HTR-8/SVneo (cell line): ENCODE measurements at places on chromosomes 7 and 10.

- no peak for DNase-seq
Observed at GRCh38 chr10:62618054-62618453, 186.5 kb upstream of the ADO start.

GRCh38 chr10:88194041-88194887, 330.8 kb downstream of the PTEN start:
- no peak for DNase-seq

GRCh38 chr10:103542764-103543616, 49.5 kb downstream of the NEURL1 start:
- peak; percentile 64 for DNase-seq

- no peak for DNase-seq
Observed at GRCh38 chr10:126867567-126868365, 37.5 kb upstream of the DOCK1 start.

- DNase-seq, result no peak
Observed at GRCh38 chr10:6212806-6213205, 10.1 kb downstream of the PFKFB3 start.

DNA sequence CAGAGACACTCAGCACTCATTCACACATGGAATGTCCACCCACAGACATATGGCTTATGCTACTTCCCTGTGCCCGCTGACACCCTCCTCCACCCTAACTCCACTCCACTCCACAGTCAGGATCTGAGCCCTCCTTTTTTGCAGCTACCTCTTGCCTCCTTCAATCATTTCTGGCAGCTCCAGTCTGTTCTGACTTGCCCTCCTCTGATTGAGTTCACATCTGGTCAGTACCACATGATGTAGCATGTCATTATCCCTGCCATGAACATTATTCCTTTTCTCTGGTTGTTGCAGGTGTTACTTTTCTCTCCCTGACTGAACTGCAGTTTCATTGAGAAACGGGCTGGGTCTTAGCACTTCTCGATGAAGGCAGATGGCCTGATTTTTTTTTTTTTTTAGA, 130.1 kb upstream of the EGR2 start:
- no peak for DNase-seq

DNA sequence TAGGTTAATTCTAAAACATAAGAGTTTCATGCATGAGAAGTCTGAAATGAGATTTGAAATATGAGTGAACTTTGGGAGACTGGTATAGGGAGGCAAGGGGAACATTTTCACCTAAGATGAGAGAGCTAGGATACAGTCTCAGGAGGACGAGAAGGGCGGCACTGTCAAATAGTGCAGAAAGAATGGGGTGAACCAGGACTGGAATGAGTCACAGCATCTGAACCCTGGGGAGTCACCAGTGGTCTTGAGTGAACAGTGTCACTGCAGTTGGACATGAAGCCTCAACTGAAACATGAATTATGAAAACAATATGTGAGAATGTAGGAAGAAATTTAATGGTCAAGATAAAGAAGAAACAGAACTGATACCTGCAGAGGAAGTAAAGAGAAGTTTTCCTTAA, 33.8 kb downstream of the GNG11 start:
- no peak for DNase-seq

- no peak for DNase-seq
Observed at GRCh38 chr10:43427166-43427825, 9.6 kb upstream of the ZNF487 start.

DNA sequence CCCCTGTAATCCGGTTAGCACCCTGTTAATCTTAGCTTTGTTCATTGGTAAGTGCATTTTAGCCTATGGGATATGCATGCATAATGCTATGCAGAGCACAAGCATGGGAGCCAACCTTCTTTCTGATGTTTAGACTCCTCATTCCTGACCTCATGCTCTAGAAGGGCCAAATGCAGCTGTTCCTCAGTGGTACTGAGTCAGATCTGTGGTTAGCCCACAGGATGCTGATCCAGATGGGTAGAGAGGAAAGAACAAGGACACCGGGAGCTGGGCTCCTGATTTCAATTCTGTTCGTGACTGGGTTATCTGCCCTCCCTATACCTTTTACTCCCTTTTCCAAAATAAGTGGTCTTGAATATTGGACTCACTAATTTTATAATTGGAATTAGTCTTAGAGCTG, 31.7 kb upstream of the C10orf90 start:
- DNase-seq, result no peak

GRCh38 chr10:69044546-69044945, 43.4 kb upstream of the SRGN start:
- no peak for DNase-seq

- DNase-seq, result no peak
Observed at GRCh38 chr7:79185605-79186004, 267.9 kb downstream of the MAGI2 start.

- no peak for DNase-seq
Observed at GRCh38 chr7:129095258-129095657, 40.3 kb upstream of the TNPO3 start.

DNA sequence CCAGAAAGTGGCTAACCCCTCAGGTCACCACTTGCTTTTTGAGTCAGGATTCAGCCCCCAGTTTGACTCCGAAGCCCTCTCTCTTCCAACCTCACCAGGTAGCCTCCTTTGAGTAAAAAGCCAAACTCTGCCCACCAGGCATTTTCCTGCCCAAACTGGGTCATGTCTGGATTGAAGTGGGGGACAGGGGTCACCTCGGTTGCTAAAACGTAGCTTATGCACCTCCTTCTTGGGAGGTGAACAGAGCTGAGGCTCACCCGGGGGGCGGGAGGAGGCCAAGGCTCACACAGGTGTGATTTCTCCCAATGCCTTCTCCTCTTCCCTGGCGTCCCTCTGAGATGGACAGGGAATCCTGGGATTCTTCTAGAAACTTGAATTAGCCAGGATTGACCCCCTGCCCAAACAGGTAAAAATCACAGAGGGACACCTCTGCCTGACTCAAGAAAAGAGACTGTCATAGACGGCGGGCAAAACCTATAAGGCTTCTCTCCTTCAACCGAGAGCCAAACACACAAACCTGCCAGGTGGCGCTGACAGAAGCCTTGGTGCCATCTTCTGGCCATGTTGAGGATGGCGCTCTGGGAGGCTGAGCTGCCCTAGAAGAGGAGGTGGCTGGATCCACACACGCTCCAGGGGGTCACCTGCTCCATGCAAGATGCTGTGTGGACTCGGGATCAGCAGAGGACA, 51.6 kb downstream of the PRLHR start:
- DNase-seq, result peak; percentile 29

DNA sequence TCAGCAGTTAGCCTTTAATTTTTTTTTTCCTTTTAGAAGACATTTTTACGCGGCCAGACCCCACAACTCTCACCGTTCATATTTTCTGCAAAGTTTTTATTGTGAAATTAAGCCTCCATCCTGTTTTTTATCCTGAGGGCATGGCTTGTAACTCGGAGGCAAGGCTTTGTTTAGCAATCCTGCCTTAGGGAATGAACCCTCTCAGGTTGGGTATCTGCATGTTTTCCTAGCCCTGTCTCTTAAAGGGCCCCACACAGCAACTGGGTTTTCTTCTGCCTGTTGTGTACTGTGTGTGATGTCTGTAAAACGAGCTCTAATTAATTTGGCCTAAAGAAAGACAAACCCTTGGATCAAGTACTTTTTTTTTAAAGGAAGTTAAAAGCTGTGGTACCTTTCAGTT, 130.2 kb upstream of the COBL start:
- no peak for DNase-seq

DNA sequence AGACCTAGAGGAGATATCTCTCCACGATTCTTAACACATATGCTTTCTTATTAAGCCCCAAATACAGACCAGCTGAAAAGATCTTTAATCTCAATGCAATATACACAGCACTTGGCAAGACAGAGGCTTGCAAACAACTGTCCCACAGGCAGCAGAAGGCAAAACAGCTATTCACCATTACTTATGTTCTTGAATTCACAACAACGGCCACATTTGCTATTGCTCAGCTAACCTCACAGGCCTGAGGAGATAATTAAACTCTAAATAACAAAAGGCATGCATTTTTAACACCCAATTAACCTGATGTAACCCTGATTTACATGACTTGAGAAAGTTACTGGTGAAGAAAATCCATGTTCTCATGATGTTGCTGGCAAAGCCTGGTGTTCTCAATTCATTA, 216.4 kb downstream of the CRPPA start:
- no peak for DNase-seq

DNA sequence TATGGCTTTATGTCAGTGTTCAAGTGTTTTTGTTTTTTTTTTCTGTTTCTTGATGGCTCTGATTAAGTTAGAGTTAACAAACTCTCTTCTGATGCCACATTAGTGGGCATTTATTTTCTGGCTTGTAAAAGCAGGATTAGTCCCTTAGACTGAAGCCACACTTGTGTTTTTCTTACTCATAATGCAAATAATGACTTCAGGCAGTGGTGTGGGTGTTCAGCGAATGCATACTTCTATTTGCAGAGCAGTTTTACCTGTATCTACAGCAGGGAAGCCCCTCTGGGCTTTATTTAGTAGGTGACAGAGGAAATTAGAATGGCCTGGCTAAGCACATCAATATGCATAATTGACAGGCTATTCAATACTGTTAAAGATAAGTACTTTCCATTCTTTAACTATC, 79.9 kb downstream of the CNNM2 start:
- no peak for DNase-seq

DNA sequence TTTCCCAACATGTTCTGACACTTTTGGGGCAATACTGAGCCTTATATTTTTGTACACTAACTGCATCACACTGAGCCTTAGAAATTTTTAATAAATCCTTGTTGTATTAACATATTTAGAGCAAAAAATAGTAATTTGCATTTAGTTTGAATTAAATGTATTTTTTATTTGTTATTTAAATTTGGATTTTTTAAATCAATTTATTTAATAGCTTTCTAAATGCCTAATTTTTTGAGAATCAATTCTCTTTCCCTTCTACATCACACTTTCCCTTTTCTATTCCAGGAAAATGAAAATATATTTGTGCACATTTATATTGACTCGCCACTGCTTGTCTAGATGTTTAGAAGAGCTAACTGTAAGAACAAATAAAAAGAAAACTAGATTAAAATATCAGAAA, 414.6 kb upstream of the POM121L12 start:
- DNase-seq, result no peak

- DNase-seq, result no peak
Observed at GRCh38 chr7:15947754-15948153, 261.3 kb upstream of the MEOX2 start.

GRCh38 chr10:60525716-60526585, 136.3 kb upstream of the ANK3 start:
- no peak for DNase-seq

DNA sequence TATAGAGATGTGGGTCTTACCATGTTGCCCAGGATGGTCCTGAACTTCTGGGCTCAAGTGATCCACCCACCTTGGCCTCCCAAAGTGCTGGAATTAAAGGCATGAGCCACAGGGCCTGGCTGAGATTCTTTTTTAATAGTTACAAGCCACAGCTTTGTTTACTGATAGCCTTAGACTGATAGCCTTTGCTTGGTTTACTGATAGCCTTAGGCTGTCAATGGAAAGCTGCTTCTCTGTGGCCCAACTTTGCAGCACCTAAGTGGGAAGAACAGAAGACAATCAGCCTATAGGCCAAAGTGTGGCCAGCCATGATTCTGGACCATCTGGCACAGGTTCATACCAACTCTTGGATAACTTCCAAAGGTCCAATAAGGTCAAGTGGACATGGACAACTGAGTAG, 24.1 kb upstream of the CDCA7L start:
- no peak for DNase-seq

DNA sequence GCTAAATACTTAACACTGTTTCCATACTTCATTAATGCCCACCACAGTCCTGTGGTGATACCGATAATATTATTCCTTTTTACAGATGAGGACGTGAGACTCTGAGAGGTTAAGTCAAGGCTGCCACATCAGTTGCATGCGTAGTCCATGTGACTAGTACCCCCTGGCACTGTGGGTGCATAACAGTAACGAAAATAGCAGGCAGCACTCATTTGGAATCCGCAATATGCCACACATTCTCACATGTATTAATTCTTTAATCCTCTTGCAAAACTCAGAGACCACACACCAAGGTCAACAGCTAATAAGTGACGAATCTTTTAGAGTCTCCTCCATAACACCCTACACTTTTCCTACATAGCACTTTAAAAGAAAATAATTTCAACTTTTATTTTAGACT, 99.5 kb upstream of the HABP2 start:
- no peak for DNase-seq

- DNase-seq, result no peak
Observed at GRCh38 chr10:98414578-98414931, 427 bp downstream of the PYROXD2 start.

DNA sequence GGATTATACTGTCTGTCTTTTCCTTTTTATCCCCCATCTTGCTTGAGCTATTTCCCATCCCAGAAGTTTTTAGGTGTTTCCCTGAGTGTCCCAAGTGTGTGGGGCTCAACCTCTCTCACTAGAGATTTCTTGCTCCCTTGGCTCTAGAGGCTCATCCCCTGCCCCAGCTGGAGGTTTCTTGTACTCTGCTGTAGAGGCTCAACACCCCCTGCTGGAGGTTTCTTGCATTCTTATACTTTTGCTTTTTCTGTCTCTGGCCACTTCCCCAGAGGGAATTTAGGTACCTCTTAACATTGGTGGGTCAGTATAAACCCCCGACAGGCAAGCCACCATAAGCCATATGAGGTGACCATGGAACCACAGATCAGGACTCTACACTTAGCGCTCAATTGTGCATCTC, 114.2 kb upstream of the FAM3C start:
- no peak for DNase-seq
